ENCODE measurements at places on chromosomes 2 and 18.
A peak's percentile ranks its signal among the peaks of the same experiment; 100 is the strongest.

GRCh38 chr18:75131381-75132000 is 77.4 kb downstream of the PTGR3 start:
- no peak for DNase-seq

GRCh38 chr2:174561283-174561971 is 36.2 kb downstream of the WIPF1 start:
- DNase-seq = peak; percentile 87

- DNase-seq = no peak
These were observed 104.5 kb downstream of the ZNF516 start for GRCh38 chr18:76390452-76391035.

- no peak for DNase-seq
These were observed 594 bp downstream of the RAD51AP2 start for GRCh38 chr2:17517481-17518211.
